NCI-H2171 treated with DMSO at 0.1 percent for 48 hours (cell line): ENCODE measurements at places on chromosomes 5 and 9.

- peak; percentile 56 for DNase-seq
These were observed 166.6 kb downstream of the ROR2 start for GRCh38 chr9:91783411-91783810.

DNA sequence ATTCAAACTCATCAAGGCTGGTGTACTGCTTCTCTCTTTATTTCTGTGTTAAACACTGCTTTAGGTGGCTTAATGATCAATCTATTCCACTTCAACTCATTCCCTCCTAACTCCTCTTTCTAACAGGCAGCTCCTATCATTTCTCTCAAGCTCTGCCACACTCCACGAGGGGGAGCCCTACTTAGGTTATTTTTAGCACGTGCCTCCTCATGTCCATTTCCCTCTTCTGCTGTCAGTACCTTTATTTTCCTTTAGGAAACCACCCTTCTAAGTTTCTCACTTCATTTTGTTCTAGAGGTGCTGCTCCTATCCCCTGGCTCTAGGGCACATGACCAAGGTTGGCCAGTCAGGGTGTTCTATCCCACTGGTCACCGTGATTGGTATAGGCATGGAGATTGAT, 6.7 kb upstream of the BRINP1 start:
- peak; percentile 44 for DNase-seq

GRCh38 chr9:120386390-120387131, 193.4 kb downstream of the CDK5RAP2 start:
- DNase-seq: peak; percentile 58

DNA sequence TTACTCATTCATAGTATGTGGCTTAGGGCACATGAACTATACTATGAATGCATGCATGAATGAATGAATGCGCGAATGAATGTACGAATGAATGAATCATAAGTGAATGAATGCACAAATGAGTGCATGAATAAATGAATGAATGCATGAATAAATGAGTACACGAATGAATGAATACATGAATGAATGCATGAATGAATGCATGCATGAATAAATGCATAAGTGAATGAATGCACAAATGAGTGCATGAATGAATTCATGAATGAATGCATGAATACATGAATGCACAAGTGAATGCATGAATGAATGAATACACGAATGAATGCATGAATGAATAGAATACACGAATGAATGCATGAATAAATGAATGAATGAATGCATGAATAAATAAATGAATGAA, 52.5 kb upstream of the FCN1 start:
- DNase-seq: no peak
